Left hindlimb (tissue), 1 donor: ENCODE measurements at places on chromosomes 1 and 21.

GRCh38 chr1:39173995-39174380, 30.5 kb upstream of the MACF1 start:
- no peak for DNase-seq

GRCh38 chr1:209742409-209743144, 13.3 kb upstream of the TRAF3IP3 start:
- no peak for DNase-seq

GRCh38 chr1:20069874-20070273, at the start of gene PLA2G5:
Gene PLA2G5 (plus strand): TSS chr1:20070194. CDS start chr1:20084831, 14,637 bp downstream.
- peak; percentile 63 for DNase-seq

GRCh38 chr1:109933856-109934711, 23.4 kb downstream of the CSF1 start:
- peak; percentile 59 for DNase-seq

GRCh38 chr1:22434717-22435116, 16.9 kb upstream of the ZBTB40 start:
- DNase-seq: no peak

DNA sequence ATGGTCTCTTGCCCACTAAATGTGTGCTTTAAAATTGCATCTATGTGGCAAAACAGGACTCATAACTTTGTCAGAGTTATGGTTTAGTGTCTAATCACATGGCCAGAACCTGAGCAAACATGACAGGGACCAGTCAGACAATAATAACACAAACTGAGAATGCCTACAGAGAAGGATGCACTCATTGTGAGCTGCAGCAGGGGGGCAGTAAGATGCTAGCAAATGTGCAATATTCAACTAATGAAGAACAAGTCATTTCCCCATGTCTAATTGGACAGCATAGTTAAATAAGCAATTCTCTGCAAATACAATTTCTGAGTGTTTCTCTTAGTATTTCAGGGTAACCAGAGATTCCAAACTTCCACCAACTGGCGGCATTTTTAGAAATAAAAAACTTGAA, 30.8 kb downstream of the SPAG17 start:
- no peak for DNase-seq

DNA sequence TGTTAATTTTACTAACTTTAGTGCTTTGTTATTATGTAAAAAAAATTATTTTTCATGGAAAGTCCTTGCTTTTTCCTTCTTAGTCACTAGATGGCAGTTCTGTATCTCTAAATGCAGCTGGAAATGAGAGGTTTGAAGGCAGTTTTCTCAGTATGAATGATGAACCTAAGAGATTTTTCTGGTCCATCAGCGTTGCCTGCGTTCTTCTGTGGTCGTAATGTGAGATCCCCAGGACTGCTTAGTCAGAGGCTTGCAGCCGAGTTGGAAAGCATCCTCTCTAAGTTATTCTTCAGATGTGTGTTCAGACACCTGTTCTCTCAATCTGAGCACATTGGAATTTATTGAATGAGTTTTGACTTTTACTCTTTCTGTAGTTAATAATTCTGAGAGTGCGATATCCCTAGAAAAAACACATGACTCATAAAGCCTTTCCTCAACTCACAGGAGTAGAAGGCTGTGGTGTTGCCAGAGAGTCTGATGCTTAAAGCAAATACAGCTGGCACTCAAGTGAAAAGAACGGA, 99.3 kb downstream of the FMN2 start:
- DNase-seq: peak; percentile 71

DNA sequence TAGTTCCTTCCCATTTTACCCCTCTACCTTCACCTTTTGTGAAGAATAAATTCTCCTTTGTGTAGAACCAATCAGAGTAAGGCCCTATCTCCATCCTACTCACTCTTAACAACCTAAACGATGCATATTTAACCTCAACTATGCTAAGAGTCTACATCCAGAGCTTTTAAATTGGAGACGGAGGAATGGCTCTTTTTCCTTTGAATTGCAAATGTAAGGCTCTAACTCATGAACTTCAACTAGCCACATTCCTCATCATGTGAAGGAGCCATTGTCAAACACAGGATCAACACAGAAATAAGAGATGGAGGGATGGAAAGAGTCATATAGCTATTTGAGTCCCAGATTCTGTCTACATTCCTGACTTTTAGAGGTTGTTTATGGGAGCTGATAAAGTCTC, 18.2 kb downstream of the DEPDC1 start:
- no peak for DNase-seq

DNA sequence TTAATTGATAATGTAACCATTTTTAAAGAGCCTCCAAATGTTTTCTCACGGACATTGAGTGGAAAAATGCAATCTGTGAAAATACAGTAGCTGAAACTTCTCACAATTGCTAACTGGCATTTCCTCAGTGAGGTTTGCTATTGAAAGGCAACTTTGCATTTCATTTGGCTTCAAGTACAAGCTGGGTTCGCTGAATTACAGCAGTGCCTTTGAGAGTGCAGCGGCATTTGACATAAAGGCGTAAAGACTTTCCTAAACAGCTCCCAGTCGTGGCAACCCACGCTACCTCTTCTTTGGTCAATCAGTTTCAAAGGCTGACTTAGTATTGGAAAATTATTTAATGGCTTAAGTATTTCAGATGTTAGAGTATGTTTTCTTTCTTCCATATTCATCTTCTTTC, 39.3 kb upstream of the ZBTB18 start:
- no peak for DNase-seq

- no peak for DNase-seq
Observed at GRCh38 chr1:10065344-10065685, 32.6 kb downstream of the UBE4B start.

DNA sequence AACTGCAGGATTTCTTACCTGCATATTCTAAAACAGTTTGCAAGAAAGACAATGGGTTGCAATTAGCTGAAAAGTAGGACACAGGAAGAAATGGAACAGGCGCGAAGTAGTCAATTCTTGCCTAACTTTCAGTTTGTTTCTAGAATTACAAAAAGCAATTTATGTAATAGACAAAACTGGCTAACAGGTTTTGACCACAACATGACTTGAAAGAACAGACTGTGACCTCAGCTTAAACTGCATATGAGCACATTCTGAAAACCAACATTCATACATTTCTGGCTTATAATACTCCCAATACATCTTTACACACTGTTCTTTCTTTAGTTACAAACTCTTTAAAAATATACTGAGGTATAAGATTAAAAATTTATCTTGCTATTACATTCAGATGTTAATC, 405.9 kb upstream of the B3GALT2 start:
- no peak for DNase-seq

- DNase-seq: no peak
Observed at GRCh38 chr1:53705446-53706096, 33.4 kb downstream of the GLIS1 start.

DNA sequence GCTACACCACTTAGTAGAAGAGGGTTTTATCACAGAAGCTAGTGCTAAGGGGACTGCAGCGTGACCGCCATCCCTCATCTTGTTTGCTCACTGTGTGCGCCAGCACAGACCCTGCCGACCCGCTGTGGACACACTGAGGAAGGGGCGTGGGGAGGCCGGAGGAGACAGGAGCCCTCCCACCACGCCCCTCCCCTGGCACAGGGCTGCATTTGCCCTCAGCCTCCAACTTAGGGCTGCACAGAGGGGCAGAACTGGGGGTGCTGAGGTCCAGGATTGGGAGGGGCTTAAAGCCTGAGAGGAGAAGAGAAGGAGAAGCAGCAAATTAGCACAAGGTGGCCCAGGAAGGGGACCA, 37.2 kb downstream of the RRP1 start:
- no peak for DNase-seq
